CD4-positive, alpha-beta memory T cell (primary cell): ENCODE measurements at places on chromosomes 4 and X. TPM values are rescaled to one million over a fixed set of nuclear protein-coding genes. Genes with fewer than 3 reads are reported as not detected.
A peak's percentile ranks its signal among the peaks of the same experiment; 100 is the strongest.

DNA sequence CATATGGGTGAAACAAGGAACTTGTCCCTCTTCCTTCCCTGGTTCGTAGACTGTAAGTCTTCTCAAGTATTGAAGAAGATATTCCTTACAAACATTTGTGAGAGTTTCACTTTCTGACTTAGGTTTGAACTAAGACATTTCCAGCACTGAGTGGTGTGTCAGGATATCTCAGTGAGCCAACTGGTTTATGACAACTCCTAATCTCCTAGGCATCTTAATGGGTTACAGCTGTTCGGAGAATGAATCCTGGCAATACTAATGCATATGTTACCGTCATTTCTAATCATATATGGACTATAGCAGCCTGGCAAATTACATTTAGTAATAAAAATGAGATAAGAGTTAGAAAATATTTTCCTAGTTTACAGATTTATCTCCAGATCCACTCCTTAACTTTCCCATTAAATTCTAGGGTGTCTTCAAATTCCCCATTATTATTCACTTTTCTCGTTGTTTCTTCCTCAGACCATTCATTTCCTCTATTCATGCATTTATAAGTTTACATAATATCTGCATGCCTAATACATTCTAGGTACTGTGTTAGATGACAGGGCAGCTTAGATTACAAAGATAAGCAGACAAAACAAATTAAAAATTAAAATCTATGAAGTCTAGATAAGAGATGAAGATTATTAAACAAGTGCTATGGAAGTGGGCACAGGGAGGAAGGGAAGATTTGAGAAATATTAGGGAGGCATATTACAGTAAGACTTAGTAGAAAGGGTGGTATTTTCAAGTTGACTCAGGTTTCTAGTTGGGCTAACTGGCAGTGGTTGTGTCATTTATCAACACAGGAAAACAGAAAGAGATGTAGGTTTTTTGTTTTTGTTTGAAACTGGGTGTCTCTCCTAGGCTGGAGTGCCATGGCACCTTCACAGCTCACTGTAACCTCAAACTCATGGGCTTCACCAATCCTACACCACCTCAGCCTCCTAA lies 173.9 kb downstream of the WDFY3 start:
- no peak for DNase-seq

DNA sequence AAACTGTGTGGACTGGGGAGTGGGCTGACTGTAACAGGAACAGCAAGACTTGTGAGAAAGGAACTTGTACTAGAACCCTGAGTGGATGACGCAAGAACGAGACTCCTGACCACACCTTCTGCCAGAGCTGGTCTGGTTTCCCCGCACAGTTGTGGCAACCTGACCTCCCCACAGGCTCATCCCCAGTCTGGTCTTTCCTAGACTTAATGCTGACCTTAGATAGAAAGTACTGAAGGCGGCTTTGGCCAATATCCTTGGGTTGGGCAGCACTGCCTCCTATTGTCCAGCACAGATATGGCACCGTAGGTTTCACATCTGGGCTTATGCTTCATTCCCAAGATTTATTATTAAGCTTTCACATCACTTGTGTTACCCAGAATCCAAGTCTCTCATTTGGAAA lies 137.8 kb upstream of the FRG1 start:
- DNase-seq: no peak

DNA sequence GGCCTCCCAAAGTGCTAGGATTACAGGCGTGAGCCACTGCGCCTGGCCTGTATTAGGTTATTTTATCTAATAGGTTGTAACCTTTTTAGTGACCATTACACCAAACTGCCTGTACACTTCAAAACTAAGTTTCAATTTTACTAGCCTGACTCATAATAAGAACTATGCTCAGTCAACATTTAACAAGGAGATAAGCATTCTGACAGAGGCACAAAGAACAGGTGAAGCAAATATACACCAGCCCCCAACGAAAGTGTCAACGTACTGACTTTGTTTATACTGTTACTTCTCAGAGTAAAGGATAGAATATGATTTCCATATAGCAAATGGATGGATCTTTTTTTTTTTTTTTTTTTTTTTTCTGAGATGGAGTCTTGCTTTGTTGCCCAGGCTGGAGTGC lies 62.8 kb downstream of the SHISA3 start:
- no peak for DNase-seq

GRCh38 chrX:13834355-13834754 lies 17.5 kb upstream of the GPM6B start:
- no peak for DNase-seq

DNA sequence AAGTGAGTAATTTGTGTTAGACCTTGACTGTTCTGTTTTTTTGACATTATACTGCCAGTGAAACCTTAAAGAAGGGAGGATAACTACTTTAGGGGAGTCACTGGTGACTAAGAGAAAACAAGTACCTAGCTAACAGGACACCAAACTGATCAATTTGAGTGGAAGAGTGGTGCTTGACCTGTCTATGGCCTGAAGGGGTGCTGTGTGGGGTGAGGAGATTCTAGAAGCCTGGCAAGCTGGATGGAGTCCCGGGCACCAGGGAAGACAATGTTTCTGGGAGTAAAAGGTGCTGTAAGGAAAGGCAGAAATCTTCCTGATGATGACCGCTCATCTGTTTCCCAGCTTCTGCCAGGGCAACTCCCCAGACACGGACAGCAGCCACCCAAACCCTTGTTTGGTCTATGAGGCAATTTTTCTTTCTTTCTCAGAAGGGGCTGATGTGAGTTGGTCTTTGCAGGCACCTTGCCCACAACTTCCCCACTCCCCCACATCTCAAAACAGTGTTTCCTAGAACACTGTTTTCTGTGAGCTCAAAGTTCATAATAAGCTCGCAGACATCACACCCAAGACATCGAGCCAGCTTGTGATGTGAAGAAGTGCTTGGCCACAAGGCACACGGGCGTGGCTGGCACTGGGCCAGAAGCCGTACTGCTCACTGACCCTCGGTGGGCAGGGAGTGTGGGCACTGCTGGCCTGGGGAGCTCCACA lies 4.6 kb downstream of the TXK start:
- DNase-seq: no peak

DNA sequence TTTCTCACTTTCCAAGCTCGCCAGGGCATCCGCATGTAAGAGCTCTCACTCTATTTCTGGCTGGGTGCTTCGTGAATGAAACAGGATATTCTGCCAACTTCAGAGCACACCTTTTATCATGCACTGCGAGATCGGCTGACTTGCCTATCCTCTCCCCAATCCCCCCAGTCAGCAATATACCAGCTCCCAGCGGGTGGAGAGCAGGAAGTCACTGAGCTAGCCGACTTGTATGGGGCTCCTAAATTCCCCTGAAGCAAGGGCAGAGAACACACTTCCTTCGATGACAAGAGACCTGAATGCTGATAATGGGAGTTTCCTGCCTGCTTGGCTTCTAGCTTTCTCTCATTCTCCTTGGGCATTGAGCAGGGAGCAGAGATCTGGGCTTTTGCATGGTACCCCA lies 33.8 kb upstream of the MAMLD1 start:
- no peak for DNase-seq

- no peak for DNase-seq
Measured at GRCh38 chrX:153572601-153573000, 26.3 kb downstream of the CCNQ start.

- DNase-seq: no peak
Measured at GRCh38 chr4:1910643-1911042, 39.5 kb downstream of the NSD2 start.

GRCh38 chr4:113524096-113524495 lies 237.4 kb downstream of the CAMK2D start:
- no peak for DNase-seq

- DNase-seq: no peak
Measured at GRCh38 chr4:21976166-21976565, 27.6 kb upstream of the KCNIP4 start.

GRCh38 chrX:85243761-85244449 lies at the start of the genes SATL1 and ZNF711:
TSS of gene SATL1 (minus strand) at chrX:85243779. CDS start at chrX:85108968, 134,811 bp downstream.
TSS of gene ZNF711 (plus strand) at chrX:85243991. CDS start at chrX:85247573, 3,582 bp downstream.
- peak; percentile 31 for DNase-seq

GRCh38 chr4:158314756-158315487 lies 104.6 kb downstream of the TMEM144 start:
- no peak for DNase-seq

GRCh38 chrX:107485013-107485412 lies 35.6 kb downstream of the FRMPD3 start:
- DNase-seq: no peak

DNA sequence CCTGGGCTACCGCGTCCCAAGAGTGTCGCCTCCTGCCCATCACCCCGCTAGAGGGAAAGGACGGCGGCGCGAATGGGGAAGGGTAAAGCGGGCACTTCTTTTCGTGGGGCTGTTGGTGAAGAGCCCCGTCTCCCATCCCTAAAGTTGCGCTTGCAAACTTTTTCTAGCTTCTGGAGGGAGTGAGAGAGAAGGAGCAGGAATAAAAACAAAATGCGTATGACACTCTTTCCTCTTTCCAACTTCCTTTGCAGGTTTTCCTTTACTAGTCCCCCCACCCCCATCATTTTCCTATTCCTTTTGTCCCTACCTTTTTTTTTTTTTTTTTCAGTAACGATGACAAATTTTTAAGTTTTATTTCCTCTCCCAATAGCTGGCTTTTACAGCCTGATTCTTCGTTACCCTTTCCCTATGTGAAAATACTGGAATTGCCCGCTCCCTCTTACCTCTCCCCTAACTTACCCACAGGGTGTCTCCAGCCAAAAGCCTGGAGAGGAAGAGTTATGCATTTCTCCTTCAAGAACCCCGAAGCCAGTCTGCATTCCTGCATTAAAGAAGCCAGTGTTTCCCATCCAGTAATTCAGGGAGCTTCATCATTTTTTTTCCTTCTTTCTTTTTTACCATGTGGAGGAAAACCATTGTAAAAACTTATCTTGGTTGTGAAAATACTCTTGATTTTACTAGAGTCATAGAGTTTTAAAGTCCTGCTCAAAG lies 613 bp upstream of the ARSJ start:
- DNase-seq: no peak

DNA sequence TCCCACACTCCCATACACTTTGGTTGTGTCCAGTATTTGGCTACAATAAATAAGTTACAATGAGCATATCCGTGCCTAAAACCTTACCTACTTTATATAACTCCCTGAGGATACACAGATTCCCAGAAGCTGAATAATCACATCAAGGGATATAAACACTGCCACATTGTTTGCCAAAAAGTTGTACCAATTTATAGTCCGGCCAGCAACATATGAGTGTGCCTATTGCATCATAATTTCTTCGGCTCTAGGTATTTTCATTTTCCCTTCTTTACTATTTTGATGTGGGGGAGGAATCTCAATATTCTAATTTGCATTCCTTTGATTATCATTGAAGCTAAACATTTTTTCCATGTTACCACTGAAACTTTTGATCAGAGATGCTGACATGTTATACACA lies 146.4 kb downstream of the PCDH19 start:
- no peak for DNase-seq

- no peak for DNase-seq
Measured at GRCh38 chr4:17477774-17478472, 34.0 kb downstream of the QDPR start.

GRCh38 chr4:41763729-41764128 lies 15.2 kb upstream of the PHOX2B start:
- no peak for DNase-seq

GRCh38 chr4:76504613-76505465 lies 69.8 kb downstream of the SHROOM3 start:
- no peak for DNase-seq

GRCh38 chr4:121484633-121485032 lies 103.8 kb upstream of the QRFPR start:
- DNase-seq: peak; percentile 13

DNA sequence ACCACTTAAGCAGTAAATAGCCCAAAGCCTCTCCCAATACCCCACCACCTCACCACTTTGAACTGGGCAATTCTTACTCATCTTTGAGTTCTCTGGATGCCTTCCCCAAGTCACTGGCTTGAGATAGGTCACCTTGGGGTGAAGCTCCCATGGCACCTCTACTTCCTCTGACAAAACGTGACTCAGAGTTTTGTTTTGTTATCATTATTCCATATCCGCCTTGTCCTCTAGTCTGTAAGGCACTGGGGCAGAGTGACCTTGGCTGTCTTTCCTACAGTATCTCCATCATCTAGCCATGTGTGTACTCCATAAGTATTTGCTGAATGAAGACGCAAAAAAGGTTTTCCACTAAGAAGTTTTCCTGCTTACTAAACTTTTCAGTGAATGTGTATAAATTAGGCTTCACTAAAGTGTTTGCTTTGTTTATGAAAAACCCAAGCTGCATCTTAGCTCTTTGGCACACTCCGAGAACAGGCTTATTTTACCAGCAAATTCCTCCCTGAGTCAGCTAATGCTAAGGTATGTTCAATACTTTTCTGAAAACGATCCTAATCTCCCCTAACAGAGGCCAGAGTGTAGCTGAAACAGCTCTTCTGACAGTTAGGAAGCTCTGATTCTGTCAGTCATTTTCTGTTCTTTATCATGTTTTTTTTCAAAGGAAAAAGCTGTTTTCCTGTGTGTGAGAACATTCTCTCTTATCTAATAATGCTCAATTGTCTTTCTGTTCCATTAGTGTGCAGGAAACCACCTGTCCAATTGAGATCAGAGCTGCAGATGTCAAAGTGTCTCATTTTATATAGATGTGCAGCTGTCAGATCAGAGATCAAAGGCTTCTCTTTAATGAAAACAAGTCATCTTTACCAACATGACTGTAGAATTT lies 30.2 kb upstream of the TSPAN5 start:
- DNase-seq: peak; percentile 68

The GC gene
- not detected for total RNA-seq

The DDX3X gene
- 318 TPM for total RNA-seq

The FATE1 gene
- not detected for total RNA-seq

The ITIH6 gene
- total RNA-seq: not detected

The FOXR2 gene
- total RNA-seq: not detected

The HPSE gene
- 8.9 TPM for total RNA-seq

The CHST7 gene
- 11.8 TPM for total RNA-seq

The GSX2 gene
- total RNA-seq: not detected
